Mucosa of gallbladder (tissue), 1 donor: ENCODE measurements at places on chromosomes 1 and 21. TPM values are rescaled to one million over a fixed set of nuclear protein-coding genes. Genes with fewer than 3 reads are reported as not detected.

HMGCS2 gene
- 22.1 TPM for total RNA-seq

GRCh38 chr1:205701891-205702290, 21.6 kb upstream of the SLC45A3 start:
- no peak for DNase-seq

- DNase-seq: no peak
These were observed 1.3 kb upstream of the LAPTM5 start for GRCh38 chr1:30758785-30759380.

ASAP3 gene
- total RNA-seq: 40.1 TPM

GRIK3 gene
- total RNA-seq: 1.1 TPM

CGN gene
- 91.9 TPM for total RNA-seq

DNA sequence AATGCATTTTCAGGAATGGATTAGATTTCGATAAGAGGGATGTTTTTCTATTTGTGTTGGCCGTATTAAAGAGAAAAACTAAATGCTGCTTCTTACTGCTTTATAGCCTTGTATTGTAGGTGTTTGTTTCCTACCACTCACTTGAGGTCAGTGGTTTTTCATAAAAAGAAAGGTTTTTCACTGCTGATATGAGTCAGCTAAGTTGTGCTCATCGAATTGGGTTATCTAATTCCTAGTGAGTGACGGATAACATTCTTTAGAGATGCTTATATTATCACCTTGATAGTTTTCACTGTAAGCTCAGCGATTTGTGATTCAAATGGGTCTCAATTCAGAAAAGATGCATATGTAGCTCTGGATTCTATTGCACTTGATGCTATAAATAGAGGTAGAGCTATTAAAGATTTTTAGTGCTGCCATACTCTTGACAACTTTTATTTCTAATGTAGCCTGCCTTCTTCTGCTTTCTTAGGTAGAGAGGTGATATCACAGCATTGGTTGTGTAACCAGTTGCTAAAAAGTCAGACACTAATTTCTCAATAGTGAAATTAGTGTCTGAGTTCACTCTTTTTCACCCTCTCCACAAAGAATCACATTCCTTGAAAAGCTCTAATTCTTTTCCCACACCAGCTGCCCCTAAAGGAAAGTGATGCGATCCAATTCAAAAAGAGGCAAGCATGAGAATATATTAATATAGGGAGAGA, 180.0 kb downstream of the RASAL2 start:
- no peak for DNase-seq

GRCh38 chr1:4627353-4627752, 27.1 kb upstream of the AJAP1 start:
- DNase-seq: no peak

IL23R gene
- 0.32 TPM for total RNA-seq

GRCh38 chr21:38352536-38353219, 95.9 kb downstream of the KCNJ15 start:
- peak; percentile 64 for DNase-seq

DNA sequence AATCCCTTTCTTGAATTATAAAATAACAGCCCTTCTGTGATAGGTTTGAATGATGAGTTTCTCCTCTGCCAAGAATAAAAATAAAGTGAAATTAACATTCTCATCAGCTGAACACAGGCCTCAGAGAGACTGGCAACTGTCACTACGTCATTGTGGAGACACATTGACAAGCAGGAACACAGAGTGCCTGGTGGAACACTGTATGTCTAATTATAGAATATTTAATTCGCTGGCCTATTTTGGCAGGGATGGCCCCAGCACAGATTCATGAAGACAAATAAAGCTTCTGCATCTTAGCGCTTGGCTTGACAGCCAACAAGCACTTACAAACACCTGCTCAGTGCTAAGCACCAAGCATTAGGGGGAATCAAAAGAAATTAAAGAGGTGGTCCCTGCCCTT, 52.0 kb upstream of the SMYD2 start:
- DNase-seq: no peak

DNA sequence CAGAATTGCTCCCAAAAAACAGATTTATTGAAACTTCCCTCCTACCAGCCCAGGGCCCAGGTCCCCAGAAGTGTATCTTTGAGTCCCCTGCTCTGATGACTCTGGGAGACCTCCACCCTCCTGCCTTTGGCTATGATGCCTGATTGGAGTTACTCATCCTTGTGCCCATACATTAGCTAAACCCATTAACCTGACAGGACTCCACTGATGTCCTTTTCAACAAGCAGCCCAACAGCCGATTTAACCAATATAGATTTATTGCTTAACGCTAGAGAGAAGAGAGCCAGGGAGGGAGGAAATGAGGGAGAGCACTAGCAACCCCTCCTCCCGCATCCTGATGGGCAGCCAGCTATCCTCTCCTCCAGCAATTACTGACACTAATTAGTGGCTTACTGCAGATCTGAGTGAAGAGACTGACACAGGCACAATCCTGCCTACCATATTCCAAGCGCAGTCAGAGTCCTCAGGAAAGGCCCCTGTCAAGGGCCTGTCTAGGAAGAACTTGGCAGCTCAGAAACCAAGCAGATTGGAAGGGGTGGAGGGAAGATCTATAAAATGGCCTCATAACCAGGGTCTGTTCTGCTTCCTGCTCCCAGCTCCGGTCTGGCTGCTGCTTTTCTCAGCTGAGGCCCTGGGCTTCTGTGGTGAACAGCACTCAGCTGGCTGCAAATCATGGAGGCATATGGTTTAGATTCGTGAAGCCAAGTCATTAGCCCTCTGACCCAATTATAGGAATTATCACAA, 484.5 kb upstream of the DAB1 start:
- DNase-seq: no peak

OXCT2 gene
- 0.95 TPM for total RNA-seq

CAPN9 gene
- total RNA-seq: 0.83 TPM

DNA sequence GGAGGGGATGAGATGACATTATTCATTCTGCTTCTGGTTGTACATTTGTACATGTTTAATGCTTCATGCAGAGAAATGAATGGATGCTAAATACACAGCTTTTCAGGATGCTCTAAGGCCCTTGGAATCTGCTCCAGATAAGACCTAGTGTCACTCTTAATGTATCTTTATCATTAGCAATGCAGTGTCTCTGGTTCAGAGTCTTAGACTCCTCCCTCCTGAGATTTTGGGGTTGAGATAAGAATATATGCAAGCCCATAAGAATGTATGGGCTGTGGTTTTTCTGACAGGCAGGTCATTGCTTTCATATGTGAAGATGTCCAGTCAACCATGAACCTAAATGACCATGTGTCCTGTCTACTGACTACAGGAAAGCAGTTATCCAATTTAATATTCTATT, 415.5 kb downstream of the RPS6KC1 start:
- DNase-seq: no peak

DNA sequence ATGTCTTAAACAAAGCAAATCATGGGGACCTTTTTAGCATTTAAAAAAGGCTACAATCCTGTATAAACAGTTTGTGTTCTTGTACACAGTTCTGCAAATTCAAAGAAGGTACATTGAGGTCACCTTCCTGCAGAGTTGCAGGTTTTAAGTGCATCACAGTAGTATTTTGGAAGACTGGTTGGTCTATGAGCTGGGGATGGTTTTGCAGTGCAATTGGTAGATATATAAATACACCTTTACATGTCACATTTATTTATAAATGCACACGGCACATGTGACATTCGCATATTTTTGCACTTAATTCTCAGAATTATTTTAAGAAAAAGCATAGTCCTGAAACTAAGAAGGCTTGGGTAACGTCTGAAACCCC, 599 bp upstream of the ITPKB start:
- DNase-seq: no peak

AADACL4 gene
- not detected for total RNA-seq

DNA sequence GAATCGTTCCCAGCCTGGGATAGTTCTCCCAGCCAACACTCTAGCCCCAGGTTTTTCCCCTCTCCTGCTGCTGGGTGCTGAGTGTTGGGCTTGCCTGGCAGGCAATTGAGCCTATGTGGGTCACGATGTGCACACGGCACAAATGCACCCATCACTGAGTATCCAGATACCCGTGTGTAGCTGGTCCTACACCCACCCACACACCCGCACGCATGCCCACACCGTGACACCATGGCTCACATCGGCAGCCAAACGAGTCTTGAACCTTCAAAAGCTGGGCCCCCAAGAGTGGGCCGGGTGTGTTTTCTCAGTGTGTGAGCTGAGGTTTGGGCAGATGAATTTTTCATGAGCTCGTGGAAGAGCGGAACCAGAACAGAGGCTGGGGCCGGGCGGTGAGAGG, 188.5 kb downstream of the GRIK3 start:
- DNase-seq: no peak

PLEKHA6 gene
- 115 TPM for total RNA-seq

VPS72 gene
- total RNA-seq: 43.8 TPM

DNA sequence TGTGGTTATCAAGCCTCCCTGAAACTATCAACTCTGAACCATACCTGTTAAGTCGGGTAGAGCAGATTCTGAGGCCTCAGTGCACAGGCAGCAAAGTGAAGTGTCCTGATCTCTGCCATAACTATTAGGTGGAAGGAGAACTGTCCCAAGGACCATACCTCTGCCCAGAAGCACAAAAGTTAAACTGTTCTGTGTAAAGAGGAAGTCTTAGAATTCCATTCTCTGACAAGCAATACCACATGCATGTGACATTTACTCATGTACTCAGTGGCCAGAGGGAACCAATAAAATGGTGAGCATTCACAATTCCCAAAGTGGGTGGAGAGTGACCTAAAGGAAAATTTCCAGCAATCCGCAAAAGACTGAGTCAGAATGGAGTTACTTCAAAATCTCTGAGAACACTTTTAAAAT, 61.0 kb downstream of the TOR3A start:
- DNase-seq: no peak

DNA sequence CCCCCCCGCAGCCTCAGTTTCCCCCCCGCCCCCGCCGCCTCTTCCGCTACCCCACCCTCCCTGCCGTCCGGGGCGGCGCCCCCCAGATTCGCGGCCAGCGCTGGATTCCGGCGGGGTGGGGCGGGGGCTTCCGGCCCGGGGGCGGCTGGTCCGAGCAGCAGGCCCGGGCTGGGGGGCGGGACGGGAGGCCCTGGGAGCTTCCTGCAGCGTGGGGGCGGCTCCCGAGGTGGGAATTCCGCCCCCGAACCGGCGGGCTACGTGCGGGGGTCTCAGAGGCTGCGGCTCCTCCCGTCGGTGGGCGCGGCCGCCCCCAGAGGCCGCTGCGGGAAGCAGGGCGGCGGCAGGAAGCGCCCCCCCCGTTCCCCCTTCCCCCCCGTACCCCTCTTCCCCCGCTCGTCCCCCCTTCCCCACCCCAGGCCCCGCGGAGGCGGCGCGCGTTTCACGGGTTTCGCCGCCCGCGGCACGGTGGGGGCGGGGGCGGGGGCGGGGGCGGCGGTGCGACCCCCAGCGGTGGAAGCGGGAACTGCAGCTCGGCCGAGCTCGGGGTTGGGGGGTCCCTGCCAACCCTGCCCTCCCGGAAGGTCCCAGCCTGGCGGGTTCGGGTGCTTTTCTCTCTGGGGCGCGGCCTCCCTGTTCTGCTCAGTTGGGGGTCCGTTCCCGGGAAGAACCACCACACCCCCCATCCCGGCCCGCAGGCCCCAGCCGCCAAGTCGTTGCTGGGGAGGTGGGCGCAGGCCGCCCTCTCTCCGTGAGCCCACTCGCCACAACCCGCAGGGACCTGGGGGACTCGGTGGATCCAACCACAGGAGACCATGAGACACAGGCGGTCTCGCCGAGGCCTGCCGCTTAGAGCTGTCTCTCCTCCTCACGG, 76.3 kb downstream of the MORN1 start:
- DNase-seq: no peak
